Endothelial cell (in vitro differentiated cells): ENCODE measurements at places on chromosomes 4 and X.

DNA sequence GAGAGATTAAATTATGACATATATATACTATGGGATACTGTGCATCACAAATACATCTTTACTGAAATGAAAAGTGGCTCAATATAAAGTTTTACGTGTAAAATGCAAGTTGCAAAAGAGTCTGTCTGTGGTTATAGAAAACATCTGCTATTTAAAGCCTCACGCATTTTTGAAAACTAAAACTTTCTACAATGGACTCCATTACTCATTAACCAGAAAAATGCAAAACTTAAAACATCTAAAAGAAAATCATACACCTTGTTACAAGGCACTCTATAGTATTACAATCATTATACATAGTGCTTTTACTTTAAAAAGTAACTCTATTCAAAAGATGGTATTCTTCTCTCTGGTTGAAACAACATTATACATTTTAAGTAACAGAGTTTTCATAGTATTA lies 755.6 kb downstream of the DMD start:
- no peak for DNase-seq

DNA sequence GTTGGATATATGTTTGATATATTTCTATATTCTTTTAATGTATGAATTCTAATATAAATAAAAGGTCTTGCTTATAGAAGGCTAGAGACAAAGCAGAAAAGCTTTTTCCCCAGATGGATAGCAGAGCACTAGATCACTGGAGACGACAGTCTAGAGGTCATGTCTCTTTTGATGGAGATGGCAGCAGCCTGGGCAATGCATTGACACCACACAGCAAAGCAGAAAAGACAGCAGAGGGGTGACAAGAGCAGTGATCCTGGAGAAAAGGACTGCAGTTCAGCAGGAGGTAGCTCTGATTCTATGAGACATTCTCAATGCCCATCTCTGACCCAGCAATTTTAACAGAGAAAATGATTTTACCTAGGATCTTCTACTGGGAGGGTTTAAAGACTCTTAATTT lies 210.6 kb downstream of the DTHD1 start:
- DNase-seq: no peak

GRCh38 chr4:87973283-87974169 lies 2.0 kb upstream of the SPP1 start:
- peak; percentile 56 for DNase-seq

- no peak for DNase-seq
Observed at GRCh38 chr4:153592064-153592463, 92.0 kb upstream of the TLR2 start.

- no peak for DNase-seq
Observed at GRCh38 chr4:20916106-20916505, 215.8 kb downstream of the PACRGL start.
